AG04450 (cell line): ENCODE measurements at places on chromosomes 13 and 19.

GRCh38 chr19:46131485-46132143, 7.1 kb upstream of the IGFL3 start:
- DNase-seq, result no peak

DNA sequence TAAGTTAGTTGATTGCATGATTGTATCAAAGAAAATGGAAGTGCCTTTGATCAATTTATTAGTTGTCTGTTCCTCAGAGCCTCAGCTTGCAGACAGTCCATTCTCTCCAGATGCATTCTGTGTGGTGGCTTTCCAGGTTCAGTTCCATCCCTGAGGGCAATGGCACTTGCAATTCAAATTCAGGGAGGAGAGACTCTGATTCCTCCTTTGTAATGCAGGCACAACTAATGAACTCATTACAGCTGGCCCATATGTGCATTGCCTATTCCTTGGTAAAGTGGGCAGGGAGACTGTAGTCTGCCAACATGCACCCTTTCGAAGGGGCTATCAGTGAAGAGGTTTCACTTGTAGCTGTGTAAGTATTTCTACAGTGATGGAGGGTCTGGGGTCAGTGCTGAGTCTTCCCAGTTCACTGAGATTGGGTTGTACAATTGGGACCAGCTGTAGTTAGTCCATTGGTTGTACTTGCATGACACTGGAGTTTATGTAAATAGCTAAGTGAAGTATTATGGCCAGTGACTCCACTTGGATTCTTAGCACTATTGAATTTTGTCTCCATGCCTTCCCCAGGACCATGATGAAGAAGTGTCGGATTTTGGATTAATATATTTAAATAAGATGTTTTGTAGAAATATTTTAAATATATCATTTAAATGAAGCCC, 401.7 kb downstream of the GPC6 start:
- DNase-seq, result no peak

DNA sequence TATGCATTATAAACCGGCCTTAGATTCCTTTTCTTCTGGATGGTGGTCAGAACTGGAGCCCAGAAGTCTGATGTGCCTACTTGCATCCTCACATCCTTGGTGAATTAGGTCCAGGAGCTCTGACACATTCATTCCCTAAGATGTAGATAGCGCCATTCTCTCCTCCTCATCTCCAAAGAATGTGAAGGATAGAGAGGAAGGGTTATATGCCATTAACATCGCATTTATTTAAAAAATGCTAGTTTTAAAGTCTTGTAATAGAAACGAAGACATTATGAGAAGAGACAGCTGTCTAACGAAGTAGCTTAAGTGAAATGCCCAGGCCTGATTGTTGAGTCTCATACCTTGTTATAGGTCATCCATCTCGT, 9.7 kb downstream of the MBNL2 start:
- peak; percentile 20 for DNase-seq

DNA sequence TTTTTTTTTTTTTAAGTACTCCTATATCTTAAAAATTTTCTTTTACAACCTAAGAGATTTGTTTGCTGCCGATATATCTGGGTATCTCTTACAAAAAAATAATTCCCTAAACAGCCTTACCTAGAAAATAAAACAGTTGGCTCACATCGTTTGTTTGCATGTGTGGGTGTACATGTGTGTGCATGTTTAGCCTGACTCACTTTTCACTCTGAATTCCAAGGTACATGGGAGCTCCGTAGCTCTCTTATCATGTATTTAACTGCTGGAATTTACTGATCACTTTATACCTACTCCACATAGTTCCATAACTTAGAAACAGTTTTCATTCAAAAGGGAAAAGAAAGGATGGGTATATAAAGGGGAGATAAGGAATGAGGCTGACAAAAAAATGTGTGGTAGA, 616.5 kb downstream of the GPC6 start:
- DNase-seq, result no peak

DNA sequence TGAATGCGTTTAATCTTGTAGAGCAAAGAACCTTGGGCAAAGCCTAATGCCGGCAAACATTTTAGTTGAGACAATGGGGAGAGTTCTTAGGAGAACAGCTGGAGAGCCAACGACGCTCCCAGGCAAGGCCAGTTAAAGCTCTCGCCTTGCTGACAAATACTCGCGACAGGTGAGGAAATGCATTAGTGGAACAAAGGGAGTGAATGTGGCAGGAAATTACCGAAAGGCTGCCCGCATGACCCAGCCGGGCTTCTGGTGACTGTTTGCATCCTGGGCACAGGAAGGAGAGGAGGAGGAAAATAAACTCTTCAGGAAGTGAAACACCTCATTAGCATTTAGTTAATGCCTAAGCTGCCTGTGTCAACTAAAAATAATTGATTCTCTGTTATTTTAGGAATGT, 74.6 kb downstream of the SHISA2 start:
- DNase-seq, result no peak

DNA sequence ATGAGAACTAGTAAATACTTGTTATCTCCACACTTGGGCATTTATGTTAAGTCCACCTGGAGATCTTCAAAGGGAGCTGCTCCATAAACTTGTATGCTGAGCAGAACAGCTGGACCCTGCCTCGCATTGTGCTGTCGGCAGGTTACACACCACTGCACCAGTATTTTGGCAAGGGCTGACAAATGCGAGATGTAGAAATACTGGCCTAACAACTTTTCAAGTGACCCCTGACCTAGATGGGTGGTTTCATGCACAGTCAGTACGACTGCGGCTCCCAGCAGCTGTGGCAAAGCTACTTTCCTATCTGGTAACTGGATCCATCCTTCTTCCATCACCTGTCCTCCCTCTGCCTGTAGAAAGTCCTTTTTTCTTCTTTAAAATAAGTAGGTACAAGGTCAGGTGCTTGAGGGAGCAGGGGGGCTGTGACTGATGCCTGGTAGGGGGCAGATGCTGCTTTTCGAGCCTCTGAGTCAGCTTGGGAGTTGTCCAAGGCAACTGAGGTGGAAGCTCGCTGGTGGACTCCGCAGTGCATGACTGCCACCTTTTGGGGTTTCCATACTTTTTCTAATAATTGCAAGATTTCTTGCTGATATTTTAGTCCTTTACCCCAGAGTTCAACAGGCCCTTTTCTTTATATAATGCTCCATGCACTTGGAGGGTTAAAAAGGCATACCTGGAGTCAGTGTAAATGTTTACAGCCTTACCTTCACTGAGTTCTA, 86.8 kb downstream of the SLC25A15 start:
- DNase-seq, result no peak

GRCh38 chr13:68375004-68375403, 1144.9 kb upstream of the PCDH9 start:
- no peak for DNase-seq

DNA sequence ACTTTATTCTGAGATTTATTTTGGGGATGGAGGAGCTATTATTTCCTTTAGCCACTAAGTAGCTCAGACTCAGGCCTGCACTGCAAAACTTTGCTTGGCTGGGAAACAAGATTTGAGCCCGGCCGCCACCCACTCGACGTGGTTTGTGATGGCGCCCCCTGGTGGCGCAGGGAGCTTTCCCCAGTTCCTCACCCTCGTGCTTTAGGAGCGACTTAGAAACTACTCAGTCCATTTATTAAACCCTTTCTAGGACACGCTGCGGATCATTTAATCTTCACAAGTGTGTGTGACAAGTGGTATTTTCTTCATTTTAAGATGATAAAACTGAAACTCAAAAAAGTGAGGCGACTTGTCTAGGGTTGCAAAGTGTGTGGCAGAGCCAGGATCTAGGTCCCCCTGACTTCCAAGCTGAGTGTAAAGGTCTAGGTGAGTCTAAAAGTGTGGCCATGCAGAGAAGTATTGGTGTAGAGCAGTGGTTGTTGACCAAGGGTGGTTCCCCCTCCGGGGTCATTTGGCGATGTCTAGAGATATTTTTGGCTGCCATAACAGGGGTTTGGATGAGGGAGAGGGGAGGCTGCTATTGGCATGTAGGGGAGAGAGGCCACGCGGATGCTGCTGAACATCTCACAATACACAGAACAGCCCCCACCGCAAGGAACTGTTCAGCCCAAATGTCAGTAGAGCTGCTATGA, 2.2 kb downstream of the CXCL17 start:
- DNase-seq, result peak; percentile 26

DNA sequence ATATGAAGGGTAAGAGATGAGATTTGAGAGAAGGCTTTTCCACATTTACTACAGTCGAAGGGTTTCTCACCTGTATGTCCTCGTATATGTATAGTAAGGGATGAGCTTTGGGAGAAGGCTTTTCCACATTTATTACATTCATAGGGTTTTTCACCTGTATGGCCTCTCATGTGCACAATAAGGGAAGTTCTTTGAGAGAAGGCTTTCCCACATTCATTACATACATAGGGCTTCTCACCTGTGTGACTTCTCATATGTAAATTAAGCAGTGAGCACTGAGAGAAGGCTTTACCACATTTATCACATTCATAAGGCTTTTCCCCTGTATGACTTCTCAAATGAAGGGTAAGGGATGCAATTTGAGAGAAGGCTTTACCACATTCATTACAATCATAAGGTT, 41.8 kb downstream of the ZNF527 start:
- DNase-seq, result no peak

DNA sequence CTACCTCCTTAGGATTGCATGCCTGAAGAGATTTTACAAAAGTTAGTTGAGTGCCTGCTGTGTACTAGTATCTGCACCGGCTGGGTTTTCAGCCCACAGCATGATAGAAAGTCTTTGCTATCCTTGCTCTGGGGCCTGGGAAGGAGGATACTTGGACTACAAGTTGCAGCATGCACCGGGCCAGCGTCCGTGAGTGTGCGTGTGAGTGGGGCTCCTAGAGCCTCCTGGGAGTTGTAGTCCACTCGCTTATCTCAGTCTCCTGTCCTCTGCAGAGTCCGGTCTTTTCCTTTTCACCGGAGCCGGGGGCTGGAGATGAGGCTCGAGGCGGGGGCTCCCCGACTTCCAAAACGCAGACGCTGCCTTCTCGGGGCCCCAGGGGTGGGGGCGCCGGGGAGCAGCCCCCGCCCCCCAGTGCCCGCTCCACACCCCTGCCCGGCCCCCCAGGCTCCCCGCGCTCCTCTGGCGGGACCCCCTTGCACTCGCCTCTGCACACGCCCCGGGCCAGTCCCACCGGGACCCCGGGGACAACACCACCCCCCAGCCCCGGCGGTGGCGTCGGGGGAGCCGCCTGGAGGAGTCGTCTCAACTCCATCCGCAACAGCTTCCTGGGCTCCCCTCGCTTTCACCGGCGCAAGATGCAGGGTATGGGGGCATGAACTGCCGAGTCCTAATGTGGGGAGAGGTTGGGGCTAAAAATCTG, 20.6 kb downstream of the BRSK1 start:
- no peak for DNase-seq

- no peak for DNase-seq
These were observed 33.6 kb downstream of the AKAP11 start for GRCh38 chr13:42305503-42305902.

- DNase-seq, result peak; percentile 21
These were observed 140.9 kb downstream of the ABCC4 start for GRCh38 chr13:95160112-95160906.

GRCh38 chr13:60755380-60756163, 358.6 kb downstream of the TDRD3 start:
- no peak for DNase-seq

- DNase-seq, result no peak
These were observed 23.9 kb upstream of the CEBPG start for GRCh38 chr19:33349319-33350289.

- DNase-seq, result no peak
These were observed 65.8 kb upstream of the RFXAP start for GRCh38 chr13:36753176-36753575.

DNA sequence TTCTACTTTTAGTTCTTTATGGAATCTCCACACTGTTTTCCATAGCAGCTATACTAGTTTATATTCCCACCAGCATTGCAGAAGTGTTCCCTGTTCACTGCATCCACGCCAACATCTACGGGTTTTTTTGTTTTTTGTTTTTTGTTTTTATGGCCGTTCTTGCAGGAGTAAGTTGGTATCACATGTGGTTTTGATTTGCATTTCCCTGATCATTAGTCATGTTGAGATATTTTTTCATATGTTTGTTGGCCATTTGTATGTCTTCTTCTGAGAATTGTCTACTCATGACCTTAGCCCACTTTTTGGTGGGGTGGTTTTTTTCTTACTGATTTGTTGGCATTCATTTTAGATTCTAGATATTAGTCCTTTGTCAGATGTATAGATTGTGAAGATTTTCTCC, 89.7 kb downstream of the FRY start:
- DNase-seq, result no peak

DNA sequence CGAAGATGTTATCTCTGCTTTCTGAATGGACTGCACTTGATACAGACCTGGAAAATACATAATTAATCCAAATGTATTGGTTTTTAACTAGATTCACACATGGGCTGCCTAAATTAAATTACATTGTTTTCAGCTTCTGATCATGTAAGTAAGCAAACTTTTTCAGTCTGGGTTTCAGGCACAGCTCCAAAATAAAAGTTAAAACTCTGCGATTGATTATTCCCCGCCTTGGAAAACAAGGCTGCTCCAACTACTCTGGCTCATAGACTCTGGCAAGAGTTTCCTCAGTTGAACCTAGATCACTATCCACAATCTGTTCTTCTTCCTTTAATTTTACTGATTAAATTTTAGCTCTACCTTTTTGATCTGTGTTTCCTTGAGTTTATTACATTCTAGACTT, 526.0 kb upstream of the SPRY2 start:
- no peak for DNase-seq

GRCh38 chr13:112056284-112056727, 10.6 kb upstream of the SOX1 start:
- DNase-seq, result no peak

DNA sequence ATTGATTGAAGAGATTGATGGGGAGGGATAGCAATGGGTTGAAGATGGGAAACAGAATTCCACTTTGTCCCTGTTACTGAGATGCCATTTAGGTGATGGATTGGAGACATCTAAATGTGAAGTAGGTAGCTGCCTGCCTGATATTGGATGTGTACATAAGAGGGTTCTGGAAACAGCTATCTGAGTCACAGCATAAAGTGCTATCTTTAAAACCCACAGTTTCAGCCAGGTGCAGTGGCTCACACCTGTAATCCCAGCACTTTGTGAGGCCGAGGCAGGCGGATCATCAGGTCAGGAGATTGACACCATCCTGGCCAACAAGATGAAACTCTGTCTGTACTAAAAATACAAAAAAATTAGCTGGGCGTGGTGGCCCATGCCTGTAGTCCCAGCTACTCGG, 72.6 kb downstream of the DNAJC3 start:
- DNase-seq, result no peak

GRCh38 chr19:15393963-15394362, 14.4 kb upstream of the AKAP8 start:
- no peak for DNase-seq

DNA sequence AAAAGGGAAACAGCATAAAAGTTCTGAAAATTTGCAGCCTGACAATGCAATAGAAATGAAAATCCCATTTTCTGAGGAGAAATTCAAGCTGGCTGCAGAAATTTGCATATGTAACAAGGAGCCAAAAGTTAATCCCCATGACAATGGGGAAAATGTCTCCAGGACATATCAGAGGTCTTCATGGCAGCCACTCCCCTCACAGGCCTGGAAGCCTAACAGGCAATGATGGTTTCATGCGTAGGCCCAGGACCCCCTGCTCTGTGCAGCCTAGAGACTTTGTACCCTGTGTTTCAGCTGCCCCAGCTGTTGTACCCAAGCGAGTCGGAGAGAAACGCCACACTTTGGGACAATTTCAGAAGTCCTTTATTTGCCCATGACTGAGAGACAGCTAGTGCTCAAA, 701.3 kb upstream of the KLHL1 start:
- DNase-seq, result no peak
